ENCODE measurements at places on chromosomes 5 and 9.

GRCh38 chr5:15797116-15797515 is 297.1 kb downstream of the FBXL7 start:
- DNase-seq, result no peak

- DNase-seq, result no peak
Observed at GRCh38 chr5:135568246-135568645, 10.5 kb downstream of the CXCL14 start.

DNA sequence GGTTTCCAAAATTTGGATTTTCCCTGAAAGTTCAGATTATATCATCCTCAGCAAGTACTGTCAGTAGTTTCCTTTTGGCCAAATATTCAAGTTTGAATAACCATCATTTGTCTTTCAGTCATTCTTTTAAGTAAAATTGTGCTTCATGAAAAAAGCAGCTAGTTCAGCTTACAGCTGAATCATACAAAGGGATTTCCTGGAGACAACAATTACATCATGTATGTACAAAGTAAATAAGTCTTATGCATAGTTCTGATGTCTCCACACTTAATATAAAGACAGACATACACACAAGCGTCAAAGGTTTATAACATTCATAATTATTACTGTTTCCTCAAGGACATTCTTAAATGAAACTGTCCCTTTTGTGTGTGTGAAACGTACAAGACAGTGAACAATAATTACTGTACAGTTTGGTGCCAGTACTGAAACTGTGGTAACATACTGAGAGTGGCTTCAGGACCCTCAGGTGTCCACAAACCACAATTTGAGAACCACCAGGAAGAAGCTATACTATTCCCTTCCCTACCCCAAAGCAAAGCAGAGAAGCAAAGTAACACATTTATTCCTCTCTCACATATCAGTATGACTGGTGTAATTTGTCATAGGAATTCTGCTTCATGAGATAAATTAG is 746.6 kb downstream of the TAF11L14 start:
- DNase-seq, result no peak

GRCh38 chr5:96999856-97000255 is 64.0 kb downstream of the LNPEP start:
- no peak for DNase-seq

GRCh38 chr9:76213751-76214150 is 180.5 kb downstream of the RFK start:
- DNase-seq, result no peak

- DNase-seq, result no peak
Observed at GRCh38 chr5:102875721-102876123, 120.6 kb downstream of the PAM start.

- DNase-seq, result no peak
Observed at GRCh38 chr9:14221558-14221957, 92.4 kb downstream of the NFIB start.

DNA sequence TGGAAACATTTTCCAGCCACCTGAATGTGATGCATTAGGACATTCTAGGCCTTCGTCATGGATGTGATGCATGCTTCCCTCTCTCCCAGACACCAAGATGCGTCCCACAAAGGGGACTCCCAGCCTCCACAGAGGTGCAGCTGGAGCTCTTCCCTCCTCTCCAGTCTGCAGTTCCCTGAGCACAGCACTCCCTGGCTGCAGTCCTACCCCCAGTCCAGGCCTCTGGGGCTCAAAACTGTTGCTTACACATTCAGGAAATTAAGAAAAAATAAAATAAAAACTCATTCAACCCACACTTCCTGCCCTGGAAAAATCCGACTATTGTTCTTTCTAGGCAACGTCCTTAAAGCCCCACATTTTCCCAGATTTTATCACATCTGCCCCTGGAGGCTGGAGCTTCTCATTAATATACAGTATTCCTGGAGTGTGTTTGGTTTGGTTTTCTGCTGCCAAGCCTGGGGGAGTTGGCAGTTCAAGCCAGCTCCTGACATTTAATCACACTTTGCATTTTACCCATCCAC is 78.4 kb upstream of the ICE1 start:
- DNase-seq, result no peak

DNA sequence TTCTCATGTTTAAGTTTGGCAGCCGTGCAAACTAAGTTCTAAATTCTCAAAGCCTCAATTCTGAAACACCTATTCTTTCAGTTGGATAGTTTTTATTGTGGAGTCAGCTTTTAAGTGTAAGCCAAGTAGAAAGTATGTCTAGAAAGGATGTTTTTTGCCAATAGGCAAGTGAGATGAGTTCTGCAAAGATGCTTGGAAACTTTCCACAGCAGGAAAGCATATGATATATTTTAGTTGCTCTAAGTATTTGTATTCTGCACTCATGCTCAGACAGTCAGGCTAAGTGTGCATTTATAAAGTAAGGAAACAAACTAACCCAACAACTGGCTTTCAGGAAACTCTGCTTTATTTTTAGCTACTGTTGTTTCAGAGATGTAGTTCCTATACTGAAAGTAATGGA is 67.3 kb upstream of the CDH18 start:
- DNase-seq, result no peak

- no peak for DNase-seq
Observed at GRCh38 chr5:440401-441201, 2.4 kb upstream of the EXOC3 start.

Measured in stimulated activated CD4-positive, alpha-beta T cell treated with anti-CD3 and anti-CD28 coated beads, Interleukin-2, amount 100 ng/mL, for 24 hours (primary cell).